ENCODE measurements at places on chromosomes 16 and 17. TPM values are rescaled to one million over a fixed set of nuclear protein-coding genes. Genes with fewer than 3 reads are reported as not detected.

Gene CD300H
- not detected for total RNA-seq

Gene STAT5A
- 44.1 TPM for total RNA-seq

Gene PGAP3
- 5.6 TPM for total RNA-seq

Gene TMEM100
- 0.97 TPM for total RNA-seq

Gene POLR3K
- total RNA-seq, result 10.4 TPM

Gene SOST
- not detected for total RNA-seq

Gene GALR2
- total RNA-seq, result not detected

Gene LHX1
- not detected for total RNA-seq

Gene FA2H
- total RNA-seq, result not detected

Gene TBC1D3
- total RNA-seq, result not detected

Gene SLFN13
- 1.3 TPM for total RNA-seq

Gene ZP2
- not detected for total RNA-seq

Gene MMD
- total RNA-seq, result 9.4 TPM

Gene UTP4
- 18.1 TPM for total RNA-seq

Gene BCO1
- not detected for total RNA-seq

Gene SEPTIN12
- total RNA-seq, result not detected

Gene RCVRN
- total RNA-seq, result not detected

Gene CRYBA1
- not detected for total RNA-seq

Measured in epithelial cell of umbilical artery (primary cell).